ENCODE measurements at places on chromosomes 1 and 21.

GRCh38 chr1:29829448-29830344 is 593.4 kb downstream of the PTPRU start:
- no peak for DNase-seq

DNA sequence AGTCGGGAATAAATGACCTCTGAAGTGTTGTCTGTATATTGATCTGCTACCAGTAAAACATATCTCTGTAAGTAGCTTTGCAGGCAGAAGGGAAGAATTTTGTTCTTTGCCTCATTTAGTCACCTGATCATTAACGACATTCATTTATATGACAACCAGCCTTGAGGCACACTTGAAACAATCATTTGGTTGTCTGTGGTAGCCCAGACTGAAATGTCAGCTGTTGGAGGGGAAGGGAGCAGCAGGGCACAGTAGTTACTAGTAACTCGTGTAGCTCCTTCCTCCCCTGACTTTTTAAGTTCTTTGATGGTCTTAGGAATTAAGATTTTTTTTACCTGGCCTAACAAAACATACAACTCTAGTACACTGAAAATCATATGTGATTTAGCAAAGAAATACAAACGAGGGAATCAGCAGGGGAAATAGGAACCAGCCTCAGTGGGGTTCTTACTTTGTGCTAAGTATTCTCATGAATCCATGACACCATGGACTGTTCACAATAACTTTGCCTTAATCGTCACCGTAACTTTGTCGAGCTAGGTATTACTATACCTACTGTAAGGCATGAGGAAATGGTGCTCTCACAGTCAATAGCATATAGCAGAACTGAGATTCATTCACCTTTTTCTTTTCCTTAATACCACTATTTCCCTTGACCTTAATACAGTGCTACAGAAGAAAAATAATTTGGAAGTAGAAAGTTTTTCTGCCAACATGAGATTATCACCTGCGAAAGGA is 6.4 kb downstream of the IL12RB2 start:
- DNase-seq, result no peak

GRCh38 chr21:46347791-46348381 is 23.9 kb downstream of the PCNT start:
- no peak for DNase-seq

GRCh38 chr1:88984569-88984968 is 7.9 kb downstream of the KYAT3 start:
- DNase-seq, result no peak

DNA sequence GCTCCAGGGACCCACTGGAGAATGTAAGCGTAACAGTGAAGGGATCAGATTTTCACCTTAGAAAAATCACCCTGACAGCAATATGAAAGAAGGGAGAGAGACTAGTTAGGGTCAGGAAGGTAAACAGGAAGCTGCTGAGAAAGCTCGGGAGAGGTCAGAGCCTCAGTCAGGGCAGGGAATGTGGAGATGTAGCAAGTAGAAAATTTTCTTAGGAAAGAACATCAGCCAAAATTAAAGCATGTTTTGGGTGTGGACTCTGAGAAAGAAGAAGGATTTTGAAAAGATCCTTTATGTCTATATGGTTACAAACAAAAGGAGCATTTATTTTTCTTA is 16.7 kb upstream of the ERICH3 start:
- no peak for DNase-seq

DNA sequence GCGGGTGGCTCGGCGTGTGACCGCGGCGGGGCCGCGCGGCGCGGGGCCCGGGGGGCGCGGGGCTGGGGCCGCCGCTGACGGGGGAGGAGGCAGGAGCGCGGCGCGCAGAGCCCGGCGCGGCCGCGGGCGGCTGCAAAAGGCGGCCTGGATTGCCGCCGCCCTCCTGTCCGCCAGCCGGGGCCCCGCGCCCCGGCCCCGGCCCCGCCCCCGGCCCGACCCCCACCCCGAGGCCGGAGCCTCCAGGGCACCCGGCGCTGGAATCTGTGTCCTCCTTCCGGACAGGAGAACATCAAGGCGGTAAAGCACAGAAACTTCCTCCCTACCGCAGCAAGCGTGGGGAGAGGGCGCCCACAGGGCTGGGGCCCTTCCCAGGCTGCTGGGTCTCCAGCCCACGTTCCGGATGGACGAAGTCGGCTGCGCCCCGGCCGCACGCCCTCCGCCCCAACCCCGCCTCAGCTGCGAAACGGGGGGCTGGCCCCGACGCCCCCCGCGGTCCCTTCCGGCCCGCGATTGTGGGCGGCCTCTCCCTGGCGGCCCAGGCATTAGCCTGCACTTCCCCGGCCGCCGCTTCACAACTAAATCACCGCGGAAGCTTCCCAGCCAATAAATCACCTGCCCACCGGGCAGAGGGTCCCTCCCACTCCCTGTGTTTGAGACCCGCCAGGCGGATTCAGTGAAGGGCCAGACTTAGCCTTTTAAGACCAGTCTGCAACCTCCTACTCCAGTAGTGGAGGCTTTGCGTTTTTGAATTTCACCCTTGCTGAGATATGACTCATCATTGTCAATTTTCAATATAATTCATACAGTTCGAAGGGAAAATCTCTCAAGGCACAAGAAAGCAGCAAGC is 106.0 kb downstream of the SLC45A1 start:
- peak; percentile 40 for DNase-seq

- no peak for DNase-seq
Measured at GRCh38 chr1:24142546-24143534, at the start of gene IL22RA1. Gene IL22RA1 (minus strand): TSS chr1:24143140. CDS start chr1:24143082, 58 bp downstream.

DNA sequence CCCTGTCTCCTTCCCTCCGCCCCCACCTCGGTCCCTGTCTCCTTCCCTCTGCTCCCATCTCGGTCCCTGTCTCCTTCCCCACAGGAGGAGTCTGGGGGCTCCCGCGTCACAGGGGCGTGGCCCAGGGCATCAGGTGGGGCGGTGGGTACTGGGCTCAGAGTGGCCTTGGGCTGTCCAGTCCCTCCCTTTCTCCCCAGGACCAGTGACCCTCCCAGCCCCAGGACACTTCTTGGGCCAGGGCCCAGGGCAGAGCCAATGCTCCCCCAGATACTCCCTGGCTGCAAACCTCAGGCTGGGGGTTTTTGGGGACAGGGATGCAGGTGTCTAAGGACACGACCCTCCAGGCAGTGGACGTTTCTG is 6.8 kb upstream of the RNF223 start:
- DNase-seq, result no peak

GRCh38 chr1:177278626-177279390 is 108.0 kb downstream of the BRINP2 start:
- no peak for DNase-seq

DNA sequence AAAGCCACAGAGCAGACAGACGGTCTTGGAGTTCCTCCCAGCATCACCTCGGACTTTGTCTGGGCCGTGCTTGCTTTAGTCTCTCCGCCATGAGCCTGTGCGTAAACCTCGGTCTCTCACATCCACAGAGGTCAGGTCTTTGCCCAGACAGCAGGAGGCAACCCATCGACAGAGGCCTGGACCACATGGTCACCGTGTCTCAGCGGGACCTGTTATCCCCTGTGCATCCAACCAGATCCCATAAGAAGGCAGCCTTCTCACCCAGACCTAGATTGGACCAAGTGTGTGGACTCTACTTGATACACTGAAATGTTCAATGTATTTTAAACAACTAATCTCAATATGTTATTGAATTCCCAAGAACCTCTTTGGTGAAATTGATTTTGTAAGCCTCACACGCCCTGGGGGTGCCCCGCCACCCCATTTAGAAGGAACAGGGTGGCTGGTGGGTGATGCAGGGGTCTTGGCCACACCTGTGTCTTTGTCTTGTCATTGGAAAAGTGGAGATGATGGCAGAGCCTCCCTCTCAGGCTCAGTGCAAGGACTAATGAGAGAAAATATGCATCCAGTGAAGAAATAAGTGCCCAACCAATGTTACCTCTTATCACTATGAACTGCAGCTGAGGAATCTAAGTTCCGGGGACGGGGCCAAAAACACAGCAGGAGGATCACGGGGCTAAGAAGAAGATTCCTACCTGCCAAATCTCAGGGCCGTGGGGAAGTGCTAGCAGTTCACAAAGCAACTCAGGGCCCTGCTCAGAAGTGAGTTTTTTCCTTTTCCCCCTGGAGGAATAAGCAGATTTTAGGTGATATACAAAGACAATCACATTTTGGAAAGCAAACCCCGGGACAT is 101.6 kb upstream of the BACE2 start:
- no peak for DNase-seq

DNA sequence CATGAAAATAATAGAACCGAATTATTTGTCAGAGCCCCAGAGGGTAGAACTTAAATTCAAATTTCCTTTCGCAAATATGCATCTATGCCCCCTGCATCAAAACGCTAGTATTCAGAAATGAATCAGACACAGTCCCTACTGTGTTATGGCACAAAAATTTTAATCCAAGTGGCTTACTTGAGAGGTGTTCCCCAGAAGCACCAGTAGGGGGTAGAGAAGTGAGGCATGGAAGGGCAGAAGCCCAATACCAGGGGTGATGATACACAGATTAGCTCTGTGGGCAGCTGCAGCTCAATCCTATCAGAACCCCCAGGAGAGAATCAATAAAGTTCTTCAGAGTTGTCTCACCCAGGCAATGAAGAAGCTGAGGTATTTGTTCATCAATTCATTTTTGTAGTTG is 342.2 kb downstream of the OMA1 start:
- no peak for DNase-seq

DNA sequence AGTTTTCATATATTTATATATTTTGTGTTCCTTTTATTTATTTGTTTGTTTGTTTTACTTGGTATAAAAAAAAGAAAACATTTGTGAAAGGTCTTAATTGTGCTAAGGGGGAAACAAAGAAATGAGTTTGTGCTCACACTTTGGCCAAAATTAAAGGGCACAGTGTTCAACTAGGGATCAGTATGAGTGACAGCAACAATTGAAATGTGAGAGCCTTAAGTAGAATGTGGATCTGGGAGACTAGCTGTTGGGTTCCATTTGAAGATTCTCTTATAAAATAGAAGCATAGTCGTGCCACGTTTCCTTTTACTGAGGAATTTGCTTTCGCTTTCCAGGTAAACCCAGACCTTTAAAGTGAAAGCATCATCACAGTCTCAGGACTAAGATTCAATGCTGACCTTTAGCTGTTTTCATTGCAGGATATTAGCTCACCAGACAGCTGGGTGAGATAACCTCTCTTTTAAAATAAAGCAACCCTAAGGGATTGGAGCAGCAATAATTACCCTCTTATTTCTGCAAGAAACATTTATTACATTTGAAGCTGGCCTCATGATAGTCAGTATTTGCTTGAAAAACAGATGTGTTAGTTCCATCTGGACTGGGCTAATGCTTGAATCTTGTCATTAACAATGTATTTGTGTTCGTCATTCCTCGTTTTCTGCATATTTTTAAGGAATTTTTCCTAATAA is 37.1 kb upstream of the CD55 start:
- DNase-seq, result no peak

DNA sequence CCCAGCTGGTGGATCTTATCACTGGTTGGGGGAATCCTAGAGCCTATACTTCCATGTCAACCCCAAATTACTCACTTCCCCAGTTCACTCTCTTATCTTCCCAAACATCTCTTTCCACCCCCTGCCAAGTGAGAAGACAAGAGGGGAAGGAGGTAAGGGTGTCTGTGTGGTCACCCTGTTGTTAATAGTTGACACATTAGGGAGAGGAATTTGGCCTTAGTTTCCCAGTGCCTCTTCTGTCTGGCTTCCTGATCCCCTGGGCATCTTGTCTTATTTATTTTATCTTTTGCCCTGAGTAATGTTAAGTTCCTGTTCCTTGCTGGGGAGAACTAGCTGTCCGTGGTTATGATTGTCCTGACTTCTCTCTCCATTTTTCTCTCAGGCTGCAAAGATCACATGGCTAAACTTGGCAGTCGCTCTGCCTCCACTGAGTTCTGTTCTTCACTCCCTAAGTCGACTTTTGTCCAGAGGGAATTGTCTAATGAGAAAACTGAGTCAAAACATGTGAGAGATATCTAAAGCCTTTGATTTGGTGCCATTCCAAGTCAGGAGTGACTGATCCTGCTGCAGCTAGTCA is 157.1 kb upstream of the SYT6 start:
- no peak for DNase-seq

- no peak for DNase-seq
Measured at GRCh38 chr1:205339197-205339702, 17.5 kb downstream of the KLHDC8A start.

- DNase-seq, result peak; percentile 83
Measured at GRCh38 chr1:26363549-26364448, 8.8 kb downstream of the ZNF683 start.

DNA sequence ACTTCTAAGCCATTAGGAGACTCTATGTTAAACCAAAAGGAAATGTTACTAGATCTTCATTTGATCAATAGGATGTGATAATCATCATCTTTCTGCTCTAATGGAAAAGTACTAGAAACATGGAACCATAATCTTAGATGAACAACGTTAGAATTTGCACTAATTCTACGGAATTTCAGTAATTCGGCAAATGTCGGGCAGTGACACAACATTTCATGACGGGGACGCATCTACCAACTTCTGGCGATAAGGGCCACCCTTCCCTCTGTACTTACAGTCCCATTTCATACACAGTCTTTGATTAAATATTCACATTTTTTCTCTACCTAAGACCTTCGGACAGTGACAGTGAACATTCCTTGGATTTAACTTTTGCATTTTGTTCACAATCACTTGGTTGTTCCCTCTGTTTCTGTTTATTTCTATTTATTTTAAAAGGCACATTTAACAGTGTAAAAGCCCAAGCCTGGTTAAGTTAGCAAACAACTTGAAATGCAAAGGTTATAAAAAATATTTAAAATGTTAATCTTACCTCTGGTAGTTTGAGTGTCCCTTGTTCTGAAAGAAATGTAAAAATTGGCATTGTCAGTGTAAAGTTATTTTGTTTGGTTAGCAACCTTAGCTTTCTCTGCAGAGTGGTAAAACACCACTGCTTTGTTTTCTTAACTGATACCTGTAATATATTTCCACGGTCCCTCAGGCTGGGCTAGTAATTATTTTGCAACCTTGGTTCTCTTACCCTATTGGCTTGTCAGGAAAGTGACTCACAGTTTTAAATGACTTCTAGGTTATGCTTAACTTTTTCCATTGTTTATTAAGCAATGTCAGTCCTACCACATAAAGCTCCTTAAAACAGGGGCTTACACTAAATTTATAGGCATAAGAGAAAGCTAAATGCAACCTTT is 276.9 kb downstream of the VAV3 start:
- no peak for DNase-seq

DNA sequence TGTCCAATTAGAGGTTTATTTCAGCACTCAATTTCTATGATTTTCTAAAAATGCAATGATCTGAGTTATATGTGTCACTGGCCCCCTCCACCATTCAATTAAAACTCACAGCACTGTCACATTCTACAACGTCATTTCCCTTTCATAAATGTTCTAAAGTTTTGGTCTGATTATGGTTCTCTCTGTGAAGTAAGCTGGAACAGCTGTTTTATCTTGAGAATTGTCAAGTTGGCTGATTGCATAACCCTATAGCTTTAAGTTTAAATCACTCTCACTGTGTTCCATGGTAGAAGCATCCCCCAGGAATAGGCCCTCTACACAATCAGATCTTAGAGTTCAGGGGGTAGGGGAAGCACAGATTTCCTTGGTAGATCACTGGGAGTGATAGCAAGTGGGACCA is 41.4 kb upstream of the DNASE2B start:
- DNase-seq, result no peak

DNA sequence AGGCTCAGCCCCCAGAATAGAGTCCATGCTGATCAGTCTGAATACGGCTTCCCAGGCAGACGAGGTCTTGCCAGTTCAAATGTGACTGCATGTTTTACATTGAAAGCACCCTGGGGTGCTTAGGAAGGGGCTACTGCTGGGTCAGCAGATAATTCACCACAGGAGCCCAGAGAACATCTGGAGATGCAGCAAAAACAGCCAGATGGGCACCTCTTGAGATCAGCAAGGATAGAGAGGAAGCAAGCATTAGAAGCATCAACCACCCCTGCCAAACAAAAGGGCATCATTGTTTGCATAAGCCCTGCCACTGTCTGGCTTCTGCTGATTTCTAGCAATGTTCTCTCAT is 403.1 kb downstream of the RRAGC start:
- no peak for DNase-seq

- DNase-seq, result no peak
Measured at GRCh38 chr1:154941333-154942013, 5.0 kb upstream of the PMVK start.
